ENCODE measurements at places on chromosomes 6 and 20.

DNA sequence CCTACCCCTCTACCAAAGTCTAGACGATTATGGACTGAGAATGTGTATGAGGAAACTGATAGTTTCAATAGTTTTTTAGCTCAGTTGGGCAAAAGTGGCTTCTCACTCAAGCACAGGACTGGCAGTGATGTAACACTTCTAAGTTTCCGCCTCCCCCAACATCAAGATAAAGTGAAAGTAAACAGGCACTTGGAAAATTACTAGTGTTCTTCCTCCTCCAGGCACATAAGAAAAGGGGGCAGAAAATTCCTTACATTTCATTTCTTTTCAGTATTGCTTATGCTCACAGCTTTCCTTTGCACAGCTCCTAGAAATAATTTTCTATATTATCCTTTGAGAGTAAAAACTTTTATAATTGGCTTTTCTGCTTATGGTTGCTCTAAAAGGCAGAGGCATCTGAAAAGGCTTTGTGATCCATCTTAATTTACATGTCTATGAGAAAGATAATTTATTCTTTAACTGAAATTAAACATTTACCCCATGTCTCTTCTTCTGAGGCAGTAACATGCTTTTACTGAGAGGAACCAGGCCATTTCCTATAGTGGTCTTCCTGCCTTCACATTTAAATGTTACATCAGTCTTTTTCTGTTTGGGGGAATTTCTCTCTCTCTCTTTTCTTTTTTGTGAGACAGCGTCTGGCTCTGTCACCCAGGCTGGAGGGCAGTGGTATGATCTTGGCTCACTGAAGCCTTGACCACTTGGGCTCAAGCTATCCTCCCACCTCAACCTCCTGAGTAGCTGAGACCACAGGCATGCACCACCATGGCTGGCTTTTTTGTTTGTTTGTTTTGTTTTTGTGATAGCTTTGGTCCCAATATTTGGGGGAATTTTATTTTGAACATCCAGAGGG is 65.0 kb upstream of the EEF1A1 start:
- no peak for DNase-seq

- no peak for DNase-seq
These were observed 89.9 kb upstream of the SGK1 start for GRCh38 chr6:134407791-134408190.

DNA sequence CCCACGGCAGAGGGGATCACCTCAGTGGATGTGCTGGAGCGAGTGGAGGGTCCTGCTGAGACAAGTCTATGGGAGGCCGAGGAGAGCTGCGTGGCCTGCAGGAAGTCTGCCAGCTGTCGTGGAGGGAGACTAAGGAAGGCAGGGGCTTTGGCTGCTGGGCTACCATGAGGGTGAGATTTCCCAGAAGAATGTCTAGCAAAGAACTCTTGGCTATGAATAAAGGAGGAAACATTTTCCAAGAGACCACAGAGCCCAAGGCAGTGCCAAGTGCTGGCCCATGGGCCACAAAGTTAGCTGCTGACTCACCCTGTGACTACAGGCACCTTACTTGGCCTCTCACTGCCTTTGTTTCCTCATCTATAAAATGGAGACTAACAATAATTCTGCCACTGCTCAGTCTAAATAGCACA is 73.4 kb downstream of the PRDM1 start:
- no peak for DNase-seq

DNA sequence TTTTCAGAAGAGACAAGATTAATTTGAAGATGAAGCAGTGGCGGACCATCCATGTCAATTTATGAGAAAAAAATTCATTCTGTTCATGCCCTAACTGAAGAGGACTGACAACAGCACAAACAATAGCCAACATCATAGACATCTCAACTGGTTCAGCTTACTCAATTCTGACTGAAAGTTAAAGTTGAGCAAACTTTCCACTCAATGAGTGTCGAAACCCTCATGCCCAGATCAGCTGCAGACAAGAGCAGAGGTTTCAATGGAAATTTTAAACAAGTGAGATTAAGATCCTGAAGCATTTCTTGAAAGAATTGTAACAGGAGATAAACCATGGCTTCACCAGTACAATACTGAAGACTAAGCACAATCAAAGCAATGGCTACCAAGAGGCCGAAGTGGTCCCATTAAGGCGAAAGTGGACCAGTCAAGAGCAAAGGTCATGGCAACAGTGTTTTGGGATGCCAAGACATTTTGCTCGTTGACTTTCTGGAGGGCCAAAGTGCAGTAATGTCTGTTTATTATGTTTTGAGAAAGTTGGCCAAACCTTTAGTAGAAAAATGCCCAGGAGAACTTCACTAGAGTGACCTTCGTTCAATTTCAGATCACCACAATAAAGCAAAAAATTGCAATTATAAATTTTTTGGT is 6.1 kb upstream of the SFT2D1 start:
- no peak for DNase-seq

- no peak for DNase-seq
These were observed 21.7 kb downstream of the YTHDF1 start for GRCh38 chr20:63194007-63194796.

DNA sequence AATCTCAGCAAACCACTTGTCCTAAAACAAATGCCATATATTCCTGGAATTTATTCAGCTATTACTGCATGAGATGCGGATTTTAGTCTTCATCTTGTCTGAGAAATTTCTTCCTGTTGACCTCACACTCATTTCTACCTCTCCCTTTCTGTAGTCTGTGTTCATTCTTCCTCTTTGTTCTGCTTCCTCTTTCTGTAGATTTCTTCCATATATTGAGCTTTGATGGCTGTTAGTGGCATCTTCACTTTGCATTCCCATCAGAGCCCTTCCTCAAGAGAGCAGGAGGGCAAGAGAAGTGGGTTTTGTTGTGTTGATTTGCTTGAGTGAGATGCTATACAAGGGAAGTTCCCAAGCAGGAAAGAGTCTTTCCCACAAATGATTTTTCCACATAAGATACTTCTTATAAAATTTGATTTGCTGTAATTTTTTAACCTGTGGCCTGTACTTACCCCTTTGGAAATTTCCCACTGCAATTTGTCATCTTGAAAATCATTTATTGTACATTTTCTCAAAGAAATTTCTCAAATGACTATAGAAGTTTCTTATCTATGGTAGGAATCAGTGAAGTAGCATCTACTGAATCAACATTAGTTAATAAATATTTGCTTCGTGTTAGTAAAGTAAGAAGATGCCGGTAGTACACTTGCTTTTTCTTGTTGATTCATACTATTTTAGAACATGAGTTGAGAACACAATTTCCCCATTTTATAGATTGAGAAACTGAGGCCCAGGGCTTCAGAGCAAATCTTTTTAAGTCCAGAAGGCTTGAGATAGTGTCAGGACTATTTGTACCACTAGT is 43.8 kb downstream of the MAP3K4 start:
- DNase-seq = no peak

- no peak for DNase-seq
These were observed 236.5 kb downstream of the CDKAL1 start for GRCh38 chr6:20770773-20771172.
